RCC 7860 (cell line): ENCODE measurements at places on chromosomes 6 and 20.
A peak's percentile ranks its signal among the peaks of the same experiment; 100 is the strongest.

GRCh38 chr20:50312682-50313521, 122.3 kb downstream of the CEBPB start:
- peak; percentile 63 for DNase-seq

- no peak for DNase-seq
Measured at GRCh38 chr6:45253453-45253852, 74.7 kb upstream of the RUNX2 start.

GRCh38 chr20:18289306-18289705, 979 bp downstream of the ZNF133 start:
- no peak for DNase-seq

- no peak for DNase-seq
Measured at GRCh38 chr6:22506496-22506895, 62.9 kb upstream of the HDGFL1 start.

GRCh38 chr6:157562997-157563396, 182.0 kb downstream of the ZDHHC14 start:
- DNase-seq, result no peak

- no peak for DNase-seq
Measured at GRCh38 chr6:165034271-165034741, 275.1 kb downstream of the C6orf118 start.

DNA sequence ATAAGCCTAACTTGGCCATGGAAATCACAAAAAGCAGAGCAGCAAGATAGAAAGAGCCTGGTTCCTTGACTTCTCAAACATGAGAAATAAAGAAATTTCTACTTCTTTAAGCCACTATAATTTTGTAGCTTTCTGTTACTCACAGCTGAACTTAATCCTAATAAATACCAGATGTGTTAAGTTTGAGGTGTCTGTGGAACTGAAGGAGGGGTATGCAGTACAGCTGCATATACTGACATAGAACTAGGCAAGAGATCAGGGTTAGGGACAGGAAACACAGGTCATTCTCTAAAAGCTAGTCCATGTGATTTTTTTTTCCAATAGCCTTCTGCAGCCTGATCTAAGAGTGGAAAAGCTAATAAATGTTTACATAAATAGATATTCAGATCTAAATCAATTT, 123.9 kb downstream of the COL12A1 start:
- no peak for DNase-seq

DNA sequence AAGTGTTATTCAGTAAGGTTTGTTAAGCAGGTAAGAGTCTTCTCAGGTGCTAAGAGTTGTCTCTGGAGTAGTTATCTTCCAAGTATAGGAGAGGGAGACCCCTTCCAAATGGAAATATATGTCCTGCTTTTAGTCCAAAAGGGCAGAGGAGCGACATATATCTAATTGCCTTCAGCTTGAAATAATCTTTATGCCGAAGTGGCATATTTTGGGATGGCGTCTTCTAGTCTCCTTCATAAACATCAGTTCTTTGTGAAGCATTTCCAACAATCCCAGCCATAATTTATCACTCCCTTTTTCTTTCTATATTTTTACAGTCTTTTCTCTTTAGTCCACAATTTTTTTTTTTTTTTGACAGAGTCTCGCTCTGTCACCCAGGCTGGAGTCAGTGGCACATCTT, 6.0 kb downstream of the TMC2 start:
- DNase-seq, result no peak

DNA sequence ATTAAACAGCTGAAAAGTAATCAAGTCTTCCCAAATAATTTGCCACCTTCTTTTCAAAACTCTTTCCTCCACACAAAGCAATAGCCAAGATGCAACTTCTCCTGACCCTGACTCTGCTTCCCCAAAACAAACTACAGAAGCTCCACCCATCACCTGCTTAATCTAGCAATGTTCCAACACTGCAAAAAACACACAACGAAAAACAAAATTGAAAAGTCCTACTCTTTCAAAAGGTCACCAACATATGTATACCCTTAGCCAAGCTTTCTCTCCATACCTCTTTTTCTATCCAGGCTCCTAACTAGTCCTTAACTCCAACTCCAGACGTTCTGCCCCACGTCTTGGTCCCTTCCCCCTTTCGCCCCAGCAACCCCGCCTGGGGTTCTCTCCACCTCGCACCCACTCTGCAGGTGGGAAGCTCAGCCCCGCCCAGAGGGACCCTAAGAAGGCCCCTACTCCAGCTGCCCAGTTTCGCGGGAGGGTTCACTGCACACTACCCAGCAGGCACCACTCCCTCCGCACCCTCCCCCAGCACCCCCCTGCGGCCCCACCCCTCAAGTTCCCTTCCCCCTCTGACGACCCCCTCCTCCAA, 717 bp downstream of the CSNK2A1 start:
- no peak for DNase-seq

GRCh38 chr20:25237610-25238318, 10.1 kb upstream of the PYGB start:
- DNase-seq, result peak; percentile 97

DNA sequence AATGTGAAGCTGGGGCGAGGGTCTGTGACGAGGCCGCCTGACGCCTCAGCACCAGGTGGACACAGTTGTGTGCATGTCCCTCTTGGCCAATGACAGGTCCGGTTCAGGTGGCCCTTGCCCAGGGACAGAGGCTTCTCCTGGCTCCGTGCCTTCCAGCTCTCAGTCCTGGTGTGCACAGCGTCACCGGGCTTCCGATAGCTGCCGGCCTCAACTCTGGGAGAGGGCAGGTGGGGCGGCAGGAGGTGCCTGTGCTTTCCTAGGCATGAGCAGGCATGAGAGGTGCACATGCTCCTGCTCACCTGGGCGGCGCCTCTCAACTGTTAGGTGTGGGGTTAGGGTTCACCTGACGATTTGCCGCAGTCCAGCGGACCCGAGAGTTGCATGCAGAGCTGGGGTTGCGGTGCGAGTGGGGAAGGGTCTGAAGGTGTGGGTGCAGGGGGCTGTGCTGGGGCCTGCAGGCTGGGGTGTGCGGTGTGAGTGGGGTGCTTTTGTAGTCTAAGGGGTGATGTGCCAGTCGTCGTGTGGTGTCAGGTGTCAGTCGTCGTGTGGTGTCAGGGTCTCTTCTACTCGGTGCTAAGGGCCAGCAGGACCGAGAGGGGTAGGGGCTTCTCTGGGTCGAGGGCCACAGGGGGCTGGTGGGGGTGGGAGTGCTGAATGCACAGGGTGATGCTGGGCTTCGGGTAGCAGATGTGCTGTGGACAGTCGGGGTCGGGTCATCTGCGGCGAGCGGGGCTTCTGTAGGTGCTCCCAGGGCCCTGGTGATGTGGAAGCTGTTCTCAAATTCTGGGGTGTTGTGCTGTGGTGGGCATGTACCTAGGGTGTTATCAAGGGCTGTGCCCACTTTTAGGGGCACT, 3.8 kb upstream of the SOX18 start:
- no peak for DNase-seq

DNA sequence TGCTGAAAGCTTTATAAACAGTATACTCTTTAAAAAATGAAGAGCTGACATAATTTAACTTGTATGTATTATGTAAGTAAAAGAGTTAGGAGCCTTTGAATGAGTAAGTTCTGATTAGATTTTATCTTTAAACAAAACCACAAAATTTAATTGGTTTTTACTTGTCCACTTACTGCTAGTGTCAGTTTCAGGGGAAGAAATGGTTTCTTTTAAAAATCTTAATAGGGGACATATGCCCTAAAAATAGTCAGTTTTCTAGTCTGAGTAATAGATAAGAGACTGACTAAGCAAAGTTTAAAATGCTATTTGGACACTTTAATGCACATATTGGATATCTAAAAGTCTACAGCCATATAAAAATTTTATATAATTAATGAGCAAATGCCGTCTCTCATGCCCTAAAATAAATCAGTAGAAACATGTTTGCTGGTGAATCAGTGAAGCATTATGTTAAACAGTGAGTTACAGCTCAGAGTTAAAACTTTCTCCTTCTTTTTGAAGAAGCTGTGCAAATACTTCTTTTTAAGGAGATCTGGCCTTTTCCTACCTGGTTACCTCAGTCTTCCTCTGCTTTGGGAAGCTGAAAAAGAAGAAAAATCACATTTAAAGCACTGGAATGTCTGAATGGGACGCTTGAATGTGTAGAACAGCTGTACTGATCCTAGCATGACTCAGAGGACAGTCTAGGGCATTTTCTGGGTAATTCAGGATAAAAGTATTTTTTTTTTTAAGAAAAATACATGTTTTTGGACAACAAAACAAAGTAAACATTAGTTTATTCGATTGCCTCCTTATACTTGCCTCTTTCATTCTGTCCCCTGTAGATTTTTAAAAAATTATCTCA, 55.3 kb downstream of the CDH26 start:
- no peak for DNase-seq

GRCh38 chr6:161360520-161360919, 86.7 kb upstream of the AGPAT4 start:
- DNase-seq, result no peak

DNA sequence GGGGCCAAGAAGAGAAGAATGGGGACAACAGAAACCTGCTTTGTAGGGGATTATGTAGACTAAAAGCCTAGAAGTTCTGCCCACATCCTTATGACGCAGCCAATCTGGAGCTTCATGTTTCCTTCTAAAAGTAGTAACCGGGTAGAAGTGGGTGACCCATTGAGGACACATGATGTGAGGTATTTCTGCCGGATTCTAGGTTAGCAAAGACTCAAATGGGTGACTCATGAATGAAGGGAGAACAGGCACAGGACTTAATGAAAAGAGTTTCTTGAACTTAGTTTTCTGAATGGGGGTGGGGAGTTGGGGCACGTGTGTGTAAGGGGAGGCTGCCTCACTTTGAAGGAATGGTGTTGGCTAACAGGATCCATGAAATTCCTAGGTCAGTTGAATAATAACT, 68.8 kb downstream of the CDS2 start:
- no peak for DNase-seq

DNA sequence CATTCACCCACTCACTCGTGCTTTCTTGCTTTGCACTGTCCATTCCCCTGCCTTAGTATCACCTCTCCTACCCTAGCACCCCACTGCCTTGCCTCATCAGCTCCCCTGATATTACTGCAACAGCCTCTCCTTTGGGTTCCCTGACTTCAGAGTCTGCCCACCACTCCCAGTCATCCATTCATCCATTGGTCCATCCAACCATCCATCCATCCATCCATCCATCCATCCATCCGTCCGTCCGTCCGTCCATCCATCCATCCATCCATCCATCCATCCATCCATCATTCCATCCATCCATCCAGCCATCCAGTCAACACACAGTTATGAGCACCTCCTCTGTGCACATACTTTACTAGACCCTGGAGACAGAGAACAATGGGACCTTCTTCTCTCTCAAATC, 22.9 kb upstream of the FAM83D start:
- no peak for DNase-seq

- no peak for DNase-seq
Measured at GRCh38 chr6:166360243-166361076, 18.1 kb upstream of the SFT2D1 start.

DNA sequence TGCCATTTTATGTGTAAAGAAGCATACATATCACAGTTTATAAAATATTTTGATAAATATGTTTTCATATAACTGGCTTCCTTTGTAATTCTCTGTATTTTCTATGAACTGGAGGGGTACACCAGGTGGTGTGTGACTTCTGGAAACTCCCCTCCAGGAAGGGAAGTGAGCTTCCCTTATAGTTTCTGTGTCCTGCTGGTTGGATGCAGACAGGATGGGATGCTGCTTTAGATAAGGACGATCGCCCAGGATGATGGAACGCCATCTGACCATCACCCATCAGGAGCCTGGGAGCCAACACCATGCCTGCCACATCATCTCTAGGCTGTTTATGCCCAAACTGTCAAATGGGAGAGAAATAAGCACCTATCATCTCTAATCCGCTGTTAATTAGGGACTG, 66.1 kb downstream of the SULF2 start:
- DNase-seq, result no peak

DNA sequence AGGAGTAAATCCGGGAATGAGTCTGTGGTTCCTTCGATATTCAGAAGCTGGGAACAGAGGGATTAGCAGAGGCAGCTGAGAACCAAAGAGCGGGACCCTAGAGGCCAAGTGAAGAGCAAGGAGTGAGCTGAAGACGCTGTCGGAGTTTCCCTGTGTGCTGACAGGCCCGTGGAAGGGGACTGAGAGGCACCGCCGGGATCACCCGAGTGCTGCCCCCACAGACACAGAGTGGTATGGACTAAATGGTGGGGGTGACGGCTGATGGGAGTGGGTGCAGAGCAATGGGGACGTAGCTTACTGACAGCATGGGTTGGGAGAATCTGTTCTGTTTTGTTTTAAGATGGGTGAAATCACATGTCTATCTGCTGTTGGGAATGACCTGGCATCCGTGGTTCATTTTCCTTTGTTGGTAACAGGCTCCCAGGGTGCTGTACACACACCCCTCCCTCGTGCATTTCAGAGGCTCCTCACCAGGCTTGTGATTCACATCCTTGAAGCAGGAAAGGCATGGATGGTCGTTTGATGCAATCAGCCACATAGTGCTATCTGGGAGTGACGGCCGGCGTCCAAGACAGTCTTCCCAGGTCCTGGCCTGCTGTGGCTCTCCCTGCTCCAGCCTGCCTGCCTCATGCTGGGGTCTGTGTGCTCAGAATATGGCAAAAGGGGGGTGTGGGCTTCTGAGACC, 97.4 kb downstream of the THBS2 start:
- no peak for DNase-seq

- no peak for DNase-seq
Measured at GRCh38 chr6:24936641-24937317, 1.0 kb upstream of the RIPOR2 start.

GRCh38 chr20:52619101-52619500, 353.1 kb upstream of the TSHZ2 start:
- DNase-seq, result no peak

DNA sequence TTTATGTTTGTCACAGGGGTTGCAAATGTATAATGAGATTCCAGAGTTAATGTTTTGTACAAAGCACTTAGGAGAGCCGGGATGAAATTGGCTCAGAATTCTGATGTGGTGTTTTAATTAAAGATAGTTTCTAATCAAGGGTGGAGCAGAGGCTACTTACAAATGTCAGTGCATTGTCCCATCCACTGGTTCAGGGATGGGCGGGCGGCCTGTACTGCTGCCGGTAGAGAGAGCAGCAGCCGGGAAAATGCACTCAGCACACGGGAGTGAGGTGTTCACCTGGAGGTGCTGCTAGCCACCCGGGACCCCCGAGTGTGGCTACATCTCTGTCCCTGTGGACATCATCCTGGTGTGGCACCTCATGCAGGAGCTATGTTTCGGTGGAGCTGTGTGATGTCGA, 193.3 kb downstream of the QKI start:
- no peak for DNase-seq

- no peak for DNase-seq
Measured at GRCh38 chr6:33714385-33715040, 3.0 kb upstream of the UQCC2 start.

DNA sequence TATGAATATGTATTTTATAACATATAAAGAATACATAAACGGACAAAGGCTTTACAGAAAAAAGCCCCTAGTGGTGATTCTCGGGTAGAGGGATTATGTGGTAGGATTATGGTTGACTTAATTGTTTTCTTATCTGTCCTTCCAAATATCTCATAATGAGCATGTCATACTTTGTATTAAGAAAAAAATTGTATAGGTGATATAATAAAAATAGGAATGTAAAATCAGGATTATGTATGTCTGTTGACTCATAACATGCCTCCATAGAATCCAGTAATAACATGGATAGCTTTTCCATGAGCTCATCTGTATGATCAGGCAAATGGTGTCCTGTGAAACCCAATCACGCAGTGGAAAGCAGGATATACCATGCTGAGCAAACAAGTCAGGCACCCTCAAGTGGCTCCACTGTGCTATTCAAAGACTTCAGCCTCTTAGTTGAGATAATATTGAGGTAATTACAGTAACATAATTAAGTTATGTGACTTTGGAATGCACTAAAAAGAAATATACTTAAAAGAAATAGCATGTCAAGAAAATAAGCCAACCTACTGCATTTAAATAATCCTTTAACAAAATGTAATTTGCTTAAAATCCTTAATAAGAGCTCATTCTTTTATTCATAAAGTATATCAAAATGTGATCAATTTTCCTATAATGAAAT, 39.6 kb upstream of the PRELID3B start:
- DNase-seq, result no peak
